A172 (cell line): ENCODE measurements at places on chromosomes 12 and 14. TPM values are rescaled to one million over a fixed set of nuclear protein-coding genes. Genes with fewer than 3 reads are reported as not detected.

Gene BDKRB2
- total RNA-seq = 0.89 and 0.93 TPM in 2 replicates

Gene TAS2R14
- 1.2 and 1.7 TPM in 2 replicates for total RNA-seq

Gene TGFB3
- 2.1 and 2.3 TPM in 2 replicates for total RNA-seq

Gene PIWIL1
- total RNA-seq = not detected in 2 replicates
